ENCODE measurements at places on chromosomes 1 and 21.

- no peak for DNase-seq
Observed at GRCh38 chr21:16181018-16181417, 451.2 kb downstream of the USP25 start.

DNA sequence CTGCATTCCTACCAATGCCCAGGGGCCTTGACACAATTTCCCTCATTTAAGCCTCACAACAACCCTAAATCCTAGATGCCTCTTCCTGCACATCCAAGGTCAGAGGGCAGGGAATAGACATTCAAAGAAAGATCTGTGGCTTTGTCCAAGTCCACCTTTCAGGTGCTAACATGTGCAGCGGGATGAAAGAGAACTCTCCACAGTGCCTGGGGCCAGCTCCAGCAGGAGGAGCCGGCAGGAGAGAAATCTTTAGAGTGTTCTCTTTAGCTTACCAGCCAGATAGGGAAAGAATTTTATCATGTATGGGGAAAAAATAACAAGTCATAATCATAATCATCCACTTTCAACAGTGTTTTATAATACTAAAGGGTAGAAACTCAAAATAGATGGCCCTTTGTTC lies 319.7 kb downstream of the MATN1 start:
- no peak for DNase-seq

- no peak for DNase-seq
Observed at GRCh38 chr1:174158767-174159251, 511 bp upstream of the RABGAP1L start.

GRCh38 chr1:115669886-115670285 lies 28.1 kb downstream of the VANGL1 start:
- no peak for DNase-seq

DNA sequence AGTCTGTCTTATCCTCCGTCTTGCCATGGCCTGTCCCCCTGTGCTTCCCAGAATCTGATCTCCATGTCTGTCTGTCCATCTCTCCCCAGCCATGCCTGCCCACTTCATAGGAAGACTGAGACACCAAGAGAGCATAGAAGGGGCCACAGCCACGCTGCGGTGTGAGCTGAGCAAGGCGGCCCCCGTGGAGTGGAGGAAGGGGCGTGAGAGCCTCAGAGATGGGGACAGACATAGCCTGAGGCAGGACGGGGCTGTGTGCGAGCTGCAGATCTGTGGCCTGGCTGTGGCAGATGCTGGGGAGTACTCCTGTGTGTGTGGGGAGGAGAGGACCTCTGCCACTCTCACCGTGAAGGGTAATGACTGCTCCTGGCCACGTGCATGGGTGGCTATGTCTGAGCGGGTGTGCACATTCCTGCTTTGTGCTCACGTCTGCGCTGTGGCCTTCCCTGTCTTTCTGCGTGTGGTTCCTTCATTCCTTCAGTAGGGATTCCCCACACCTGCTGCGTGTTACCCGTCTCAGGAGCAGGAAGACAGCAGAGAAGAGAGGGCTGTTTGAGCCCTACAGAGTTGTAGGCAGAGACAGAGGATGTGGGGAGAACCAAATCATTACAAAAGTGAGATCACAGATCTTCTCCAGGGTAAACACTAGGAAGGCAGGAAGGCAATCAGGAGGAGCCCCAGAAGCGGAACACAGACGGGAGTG lies 80.8 kb downstream of the OBSCN start:
- no peak for DNase-seq

GRCh38 chr1:203225071-203225470 lies 4.4 kb downstream of the CHIT1 start:
- DNase-seq, result no peak
